GF-D8 (cell line): ENCODE measurements at places on chromosomes 16 and 17.
A peak's percentile ranks its signal among the peaks of the same experiment; 100 is the strongest.

- DNase-seq = peak; percentile 36
Measured at GRCh38 chr16:58661199-58661830, 23.3 kb downstream of the SLC38A7 start.

DNA sequence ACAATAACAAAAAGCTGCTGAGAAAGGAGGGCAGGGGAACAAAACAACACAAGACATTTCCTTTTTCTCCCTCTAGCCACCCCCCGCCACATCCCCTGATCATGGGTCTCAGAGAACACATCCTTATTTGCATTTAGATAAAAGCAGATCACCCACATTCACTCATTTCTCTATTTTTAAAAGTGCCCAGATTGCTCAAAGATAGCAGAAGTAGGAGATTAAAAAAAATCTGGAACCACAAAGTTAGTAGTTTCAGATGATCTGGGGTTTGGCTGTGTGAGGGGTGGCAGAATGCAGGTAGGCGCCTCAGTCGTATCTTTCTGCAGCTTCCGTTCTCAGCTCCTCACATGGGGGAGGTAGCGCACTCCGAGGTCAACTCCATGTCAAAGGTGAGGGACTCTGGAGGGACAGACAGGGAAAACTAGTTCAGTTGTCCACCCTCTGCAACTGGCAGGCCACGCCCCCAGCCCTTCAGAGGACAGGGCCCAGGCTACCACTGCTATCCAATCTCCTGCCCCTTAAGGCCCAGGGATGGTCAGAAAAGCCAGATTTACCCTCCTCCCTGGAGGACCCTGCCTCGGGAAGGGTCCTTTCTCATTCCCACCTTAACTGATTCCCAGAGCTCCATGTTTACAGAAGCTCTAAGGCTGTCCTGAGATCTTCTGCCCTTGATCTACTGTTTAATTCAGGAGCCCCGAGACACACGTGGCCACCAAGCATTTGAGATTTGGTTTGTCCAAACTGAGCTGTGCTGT lies 27.3 kb downstream of the STAT5A start:
- no peak for DNase-seq

DNA sequence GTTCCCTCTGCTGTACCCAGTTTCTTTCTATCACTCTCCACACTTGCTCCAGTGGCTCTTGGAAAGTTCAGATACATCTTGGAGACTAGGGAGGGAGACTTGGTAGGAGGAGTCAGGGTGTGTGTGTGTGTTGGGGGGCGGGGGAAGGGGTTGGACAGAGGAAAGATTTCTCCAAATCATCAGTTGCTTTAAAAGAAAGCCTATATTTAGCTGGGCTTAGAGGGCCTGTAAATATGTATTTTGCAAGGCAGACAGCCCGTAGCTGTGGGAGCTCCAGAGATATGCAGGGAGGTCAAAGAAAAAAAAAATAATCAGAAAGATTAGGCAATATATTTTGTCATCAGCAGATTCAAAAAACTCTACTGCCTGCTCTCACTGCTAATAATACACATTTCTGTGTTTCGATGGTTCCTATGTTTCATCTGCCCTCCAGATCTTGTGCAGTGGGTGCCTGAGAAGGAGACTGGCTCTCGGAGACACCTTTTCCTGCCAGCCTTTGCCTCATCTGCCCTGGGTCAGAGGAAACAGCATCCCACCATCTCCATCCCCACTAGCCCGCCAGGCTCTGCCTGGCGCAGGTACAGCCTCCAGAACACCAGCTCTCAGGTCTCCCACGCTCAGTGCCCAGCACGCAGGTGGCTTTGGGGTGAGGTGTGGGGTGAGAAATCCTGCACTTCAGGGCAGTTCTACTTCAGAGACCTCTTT lies 4.8 kb upstream of the PPP1R9B start:
- no peak for DNase-seq

DNA sequence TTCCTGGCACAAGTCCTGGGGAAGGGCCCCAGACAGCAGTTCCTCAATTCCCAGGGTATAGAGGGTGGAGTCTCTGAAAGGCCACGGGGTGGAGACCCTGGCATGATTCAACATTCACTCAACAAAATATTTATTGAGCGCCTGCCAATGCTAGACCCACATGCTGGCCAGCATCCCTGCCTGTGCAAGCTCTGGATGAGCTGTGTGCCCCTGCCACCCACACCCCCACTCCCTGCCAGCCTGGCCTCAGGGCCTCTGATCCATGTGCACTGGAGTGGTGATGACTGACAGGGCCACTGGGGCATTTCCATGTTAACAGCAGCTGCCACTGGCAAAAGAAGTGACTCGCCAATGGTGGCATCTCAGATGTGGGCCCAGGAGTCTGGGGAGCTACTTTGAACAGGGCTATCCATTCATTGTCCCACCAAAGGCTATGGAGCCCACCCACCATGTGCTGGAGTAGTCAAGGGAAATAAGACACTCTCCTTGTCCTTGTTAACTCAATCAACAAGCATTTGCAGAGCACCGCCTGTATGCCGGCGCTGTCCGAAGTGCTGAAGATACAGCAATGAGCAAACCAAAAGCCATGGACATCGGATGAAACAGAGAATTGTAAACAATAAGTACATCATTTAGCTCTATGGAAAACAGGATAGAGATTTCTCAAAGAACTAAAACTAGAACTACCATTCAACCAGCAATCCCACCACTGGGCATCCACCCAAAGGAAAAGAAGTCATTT lies 3.0 kb upstream of the PRSS22 start:
- DNase-seq = no peak

GRCh38 chr17:39675390-39676082 lies 7.3 kb downstream of the PNMT start:
- DNase-seq = no peak

DNA sequence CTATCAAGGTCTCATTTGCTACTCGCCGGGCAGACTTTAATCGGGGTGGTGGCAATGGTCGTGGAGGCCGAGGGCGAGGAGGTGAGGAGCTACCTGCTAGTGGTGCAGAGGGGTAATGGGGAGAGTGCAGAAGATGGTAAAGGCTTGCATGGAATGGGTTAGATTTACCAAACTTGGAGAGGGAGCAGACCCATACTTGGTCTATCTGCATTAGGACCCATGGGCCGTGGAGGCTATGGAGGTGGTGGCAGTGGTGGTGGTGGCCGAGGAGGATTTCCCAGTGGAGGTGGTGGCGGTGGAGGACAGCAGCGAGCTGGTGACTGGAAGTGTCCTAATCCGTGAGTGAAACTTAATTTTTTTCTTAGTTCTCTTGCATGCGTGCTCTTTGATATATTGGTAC lies 10.1 kb downstream of the FUS start:
- no peak for DNase-seq

DNA sequence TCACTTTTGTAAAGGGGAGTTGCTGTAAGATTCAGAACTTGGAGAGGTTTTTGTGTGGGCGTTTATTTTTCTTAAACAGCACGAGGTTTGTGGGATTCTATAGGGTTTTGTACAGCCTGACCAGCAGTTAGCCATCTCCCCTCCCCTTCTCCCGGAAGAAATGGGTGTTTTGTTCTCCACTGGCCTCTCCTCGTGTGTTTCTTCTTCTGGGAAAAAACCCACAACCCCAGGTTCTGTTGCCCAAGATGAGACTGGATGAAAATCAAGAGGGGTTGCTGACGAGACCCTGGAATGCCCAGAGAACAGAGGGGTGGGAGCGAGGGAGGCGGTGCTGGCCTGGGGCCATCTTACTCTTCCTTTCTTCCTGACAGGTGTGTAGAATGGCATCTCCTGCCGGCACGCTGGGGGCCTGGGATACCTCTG lies 186.1 kb downstream of the MSI2 start:
- DNase-seq = no peak

DNA sequence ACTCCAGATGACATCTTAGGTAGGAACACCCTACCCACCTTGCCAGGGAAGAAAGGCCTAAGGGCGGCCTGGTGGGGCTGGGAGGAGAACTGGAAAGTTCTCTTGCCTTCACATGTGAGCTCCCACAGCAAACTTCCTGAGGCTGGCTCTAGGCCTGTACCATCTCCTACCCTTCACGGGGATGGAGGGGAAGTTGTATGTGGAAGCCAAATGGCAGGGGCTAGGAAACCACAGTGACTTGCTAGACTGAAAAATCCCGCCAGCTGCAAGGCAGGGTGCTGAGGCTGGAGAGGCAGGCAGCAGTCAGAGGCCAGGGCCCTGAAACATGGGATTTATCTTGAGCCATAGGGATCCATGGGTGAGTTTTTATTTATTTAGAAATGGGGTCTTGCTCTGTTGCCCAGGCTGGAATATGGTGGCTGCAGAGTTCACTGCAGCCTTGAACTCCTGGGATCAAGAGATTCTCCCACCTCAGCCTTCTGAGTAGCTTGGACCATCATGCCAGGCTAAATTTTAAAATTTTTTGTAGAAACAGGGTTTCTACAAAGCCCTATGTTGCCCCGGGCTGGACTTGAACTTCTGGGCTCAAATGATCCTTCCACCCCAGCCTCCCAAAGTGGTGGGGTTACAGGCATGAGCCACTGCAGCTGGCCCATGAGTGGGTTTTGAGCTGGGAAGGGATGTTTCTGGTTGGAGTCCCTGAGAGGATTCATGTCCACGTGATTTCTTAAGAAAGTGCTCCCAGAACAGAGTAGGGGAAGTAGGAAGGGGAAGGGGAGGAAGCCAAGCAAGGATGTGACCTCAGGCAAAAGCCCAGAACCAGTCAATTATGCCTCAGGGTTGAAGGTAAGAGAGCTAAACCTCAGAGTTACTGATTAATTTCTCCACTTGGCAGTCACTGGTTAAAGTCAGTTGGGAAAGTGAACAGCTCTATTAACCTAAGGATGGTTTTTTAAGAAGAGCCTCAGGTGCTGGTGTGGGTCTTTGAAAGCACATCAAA lies 4.0 kb upstream of the KAT8 start:
- peak; percentile 79 for DNase-seq

DNA sequence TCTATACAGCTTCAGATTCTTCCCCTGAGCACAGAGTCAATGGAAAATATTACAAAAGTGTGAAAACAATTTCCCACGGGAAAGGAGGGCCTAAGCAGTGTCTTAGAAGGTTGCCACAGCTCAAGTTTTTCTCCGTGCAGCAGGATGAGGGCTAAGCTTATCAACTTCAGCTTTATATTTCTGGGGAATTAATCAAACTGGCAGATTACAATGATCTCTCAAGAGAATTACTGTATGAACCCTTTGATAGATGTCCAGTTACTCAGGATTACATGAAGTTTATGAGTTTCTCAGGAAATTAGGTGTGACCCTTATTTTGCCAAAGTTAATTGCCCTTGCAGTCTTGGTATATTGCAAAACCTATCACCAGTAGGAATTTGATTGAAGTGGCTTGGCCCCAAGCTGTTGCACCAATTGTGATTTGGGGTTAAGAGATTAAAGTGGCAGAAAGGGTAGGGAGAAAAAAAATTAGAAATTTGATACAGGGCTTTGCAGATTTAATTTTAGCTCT lies 298.4 kb downstream of the MAP2K6 start:
- DNase-seq = no peak

DNA sequence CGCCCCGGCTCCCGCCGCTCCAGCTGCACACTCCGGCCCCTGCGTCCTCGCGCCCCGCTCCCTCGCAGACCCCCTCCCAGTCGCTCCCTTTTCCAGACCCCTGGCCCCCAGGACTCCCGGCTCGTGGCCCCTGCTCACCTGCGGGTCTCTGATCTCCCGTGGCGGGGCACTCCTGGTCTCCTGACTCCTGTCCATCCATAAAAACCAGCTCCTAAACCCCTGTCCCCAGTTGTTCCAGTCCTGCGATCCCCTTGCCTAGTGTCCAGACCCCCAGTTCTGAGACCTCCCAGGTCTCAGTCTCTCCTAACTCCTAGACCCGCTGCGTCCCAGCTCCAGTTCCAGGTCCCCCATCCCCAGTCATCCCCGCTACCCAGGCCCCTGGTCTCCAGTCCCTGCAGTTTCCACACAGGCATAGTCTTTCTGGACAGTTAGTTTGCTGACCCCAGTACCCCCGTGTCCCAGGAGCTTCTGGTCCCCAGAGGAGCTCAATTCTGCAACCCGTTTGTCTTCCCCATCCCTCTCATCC lies 379 bp downstream of the SNX29 start:
- DNase-seq = no peak

DNA sequence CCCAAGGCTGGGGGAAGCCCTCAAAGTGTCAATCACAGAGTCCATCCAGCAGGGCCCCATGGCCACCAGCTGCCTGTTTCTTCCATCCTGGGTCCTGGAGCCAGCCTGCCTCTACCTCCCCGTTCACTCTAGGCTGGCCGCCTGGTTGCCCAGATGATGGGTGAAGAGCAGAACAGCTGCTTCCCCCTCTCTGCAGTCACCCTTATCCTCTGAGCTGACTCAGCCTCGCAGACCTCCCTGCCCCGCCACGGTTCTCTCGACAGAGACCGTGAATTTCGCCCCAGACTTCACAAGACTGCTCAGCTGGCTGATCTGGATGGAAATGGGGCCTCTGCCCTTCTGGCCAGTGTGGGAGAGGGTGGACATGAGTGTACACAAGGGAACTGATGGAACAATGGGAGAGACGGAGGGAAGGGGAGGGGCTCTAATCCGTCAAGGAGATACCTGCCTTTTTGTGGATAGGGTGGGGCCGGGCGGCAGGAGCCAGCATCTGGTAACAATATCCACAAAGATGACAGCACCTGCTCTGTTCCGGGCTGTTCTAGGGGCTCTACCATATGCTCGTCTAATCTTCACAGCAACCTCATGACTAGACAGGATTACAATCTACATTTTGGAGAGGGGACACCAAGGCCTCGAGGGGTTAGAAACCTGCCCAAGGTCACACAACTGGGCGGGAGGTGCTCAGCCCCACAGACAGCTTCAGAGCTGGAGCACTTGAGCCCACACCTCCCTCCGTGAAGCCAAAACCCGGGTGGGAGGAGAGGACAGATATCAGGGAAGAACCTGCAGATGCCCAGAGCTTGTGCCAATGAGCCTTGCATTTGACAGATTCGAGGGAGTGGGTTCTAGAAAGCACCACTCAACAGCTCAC lies 136.0 kb downstream of the SDK2 start:
- DNase-seq = no peak

- no peak for DNase-seq
Measured at GRCh38 chr17:68019336-68019674, 16.2 kb upstream of the KPNA2 start.

DNA sequence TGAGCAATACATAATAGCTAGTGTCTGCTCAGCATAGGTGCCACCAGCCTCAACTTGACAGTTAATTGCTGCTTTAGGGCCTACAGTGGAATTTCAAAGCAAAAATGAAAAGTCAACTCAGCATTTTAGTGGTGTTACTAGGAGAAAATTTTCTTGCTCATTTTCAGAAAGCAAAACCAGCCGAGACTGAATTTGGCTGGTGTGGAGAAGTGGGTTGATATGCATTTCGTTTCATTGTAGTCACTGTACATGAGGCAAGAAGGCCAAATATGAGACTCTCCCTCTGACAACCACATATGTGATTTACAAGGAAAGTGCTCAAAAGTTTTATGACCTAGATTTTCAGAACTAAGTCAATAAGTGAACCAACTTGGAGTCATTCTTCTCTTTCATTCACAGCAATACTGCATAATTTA lies 54.0 kb downstream of the DUSP14 start:
- no peak for DNase-seq

DNA sequence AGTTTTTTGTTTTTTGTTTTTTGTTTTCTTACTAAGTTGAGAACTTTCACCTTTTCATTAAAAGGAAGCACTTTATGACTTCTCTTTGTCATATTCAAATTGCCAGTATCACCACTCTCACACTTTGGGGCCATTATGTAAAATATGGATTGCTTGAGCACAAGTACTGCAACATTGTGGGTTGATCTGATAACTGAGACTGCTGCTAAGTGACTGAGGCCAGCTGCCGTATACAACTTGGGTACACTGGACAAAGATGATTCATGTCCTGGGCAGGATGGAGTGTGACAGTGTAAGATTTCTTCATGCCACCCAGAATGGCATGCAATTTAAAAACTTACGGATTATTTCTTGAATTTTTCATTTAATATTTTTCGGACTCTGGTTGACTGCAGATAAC lies 7.8 kb downstream of the TTC19 start:
- DNase-seq = no peak
